Activated naive CD4-positive, alpha-beta T cell treated with Interleukin-2 at 50 U/mL for 16 hours (primary cell): ENCODE measurements at places on chromosomes 6 and 20.
A peak's percentile ranks its signal among the peaks of the same experiment; 100 is the strongest.

DNA sequence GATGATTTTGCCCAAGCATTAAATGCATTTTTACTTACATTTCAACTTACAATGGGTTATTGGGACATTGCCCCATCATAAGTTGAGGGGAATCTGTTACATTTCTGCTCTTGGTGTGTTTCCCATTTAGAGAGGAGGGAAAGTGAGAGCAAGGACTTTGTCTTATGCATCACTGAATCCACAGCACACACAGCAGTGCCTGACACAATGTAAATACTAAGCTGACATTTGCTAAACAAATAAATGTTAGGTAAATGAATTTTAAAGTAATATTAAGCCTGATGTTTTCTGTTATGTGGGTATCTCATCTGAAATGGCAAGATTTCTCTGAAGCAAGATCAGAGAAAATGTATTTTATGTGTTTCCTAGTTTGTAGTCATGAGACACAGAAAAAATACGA, 143.6 kb upstream of the STXBP5 start:
- DNase-seq: no peak

- no peak for DNase-seq
Measured at GRCh38 chr6:72672906-72673305, 51.0 kb downstream of the KCNQ5 start.

DNA sequence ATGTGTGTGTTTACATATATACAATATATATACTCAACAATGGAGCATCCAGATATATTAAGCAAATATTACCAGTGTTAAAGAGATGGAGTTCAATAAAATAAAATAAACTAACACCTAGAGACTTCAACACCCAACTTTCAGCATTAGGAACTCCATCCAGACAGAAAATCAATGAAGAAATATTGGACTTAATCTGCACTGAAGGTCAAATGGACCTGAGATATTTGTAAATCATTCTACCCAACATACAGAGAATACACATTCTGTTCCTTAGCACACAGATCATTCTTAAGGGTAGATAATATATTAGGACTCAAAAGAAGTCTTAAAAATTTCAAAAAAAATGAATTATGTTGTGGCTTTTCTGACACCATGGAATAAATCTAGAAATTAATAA, 832.3 kb upstream of the ADGRB3 start:
- no peak for DNase-seq

GRCh38 chr6:95185874-95186273, 391.5 kb upstream of the MANEA start:
- no peak for DNase-seq

DNA sequence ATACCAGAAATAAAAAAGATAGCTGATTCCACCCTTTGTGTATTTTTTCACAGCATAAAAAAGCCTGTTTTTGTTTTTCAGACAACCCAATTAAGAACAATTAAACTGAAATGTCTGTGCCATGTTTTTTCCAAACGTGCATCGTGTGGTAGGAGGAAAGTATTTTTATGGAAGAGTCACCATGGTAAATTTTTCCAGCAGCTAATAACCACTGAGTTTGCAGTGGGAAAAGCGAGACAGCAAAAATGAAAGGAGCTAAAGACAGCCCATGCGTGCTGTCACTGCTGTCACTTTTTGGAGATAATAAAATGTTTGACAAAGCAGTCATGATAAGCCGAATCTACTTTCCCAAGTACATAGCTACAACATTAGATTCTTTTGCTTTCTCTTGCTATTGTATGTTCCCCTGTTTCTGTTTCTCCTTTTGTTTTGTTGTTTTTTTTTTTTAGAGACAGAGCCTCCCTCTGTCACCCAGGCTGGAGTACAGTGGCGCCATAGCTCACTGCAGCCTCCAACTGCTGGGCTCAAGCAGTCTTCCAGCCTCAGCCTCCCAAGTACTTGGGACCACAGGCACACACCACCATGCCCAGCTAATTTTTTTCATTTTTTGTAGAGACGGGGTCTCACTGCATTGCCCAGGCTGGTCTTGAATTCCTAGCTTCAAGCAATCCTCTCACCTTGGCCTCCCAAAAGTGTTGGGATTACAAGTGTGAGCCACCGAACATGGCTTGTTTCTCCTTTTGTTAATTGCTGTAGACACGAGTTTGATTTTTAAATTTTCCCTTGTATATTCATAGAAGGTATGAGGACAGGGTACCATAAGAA, 261.3 kb downstream of the TMEM242 start:
- no peak for DNase-seq

GRCh38 chr6:138571585-138572166, 72.4 kb upstream of the NHSL1 start:
- no peak for DNase-seq

GRCh38 chr6:32085759-32086459, 23.2 kb downstream of the TNXB start:
- no peak for DNase-seq

DNA sequence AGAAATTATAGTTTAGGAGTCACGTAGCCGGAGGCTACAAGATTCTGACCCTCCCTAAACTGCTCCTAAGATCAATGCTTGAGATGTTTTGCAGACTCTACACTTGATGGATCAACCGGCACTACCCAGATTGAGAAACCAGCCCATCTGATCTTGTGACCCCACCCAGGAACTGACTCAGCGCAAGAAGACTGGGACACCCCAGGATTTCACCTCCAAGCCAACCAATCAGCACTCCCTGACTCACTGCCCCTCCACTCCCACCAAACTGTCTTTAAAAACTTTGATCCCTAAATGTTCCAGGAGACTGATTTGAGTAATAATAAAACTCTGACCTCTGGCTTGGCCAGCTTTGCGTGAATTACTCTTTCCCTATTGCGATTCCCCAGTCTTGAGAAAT, 99.8 kb downstream of the OPRM1 start:
- DNase-seq: no peak

DNA sequence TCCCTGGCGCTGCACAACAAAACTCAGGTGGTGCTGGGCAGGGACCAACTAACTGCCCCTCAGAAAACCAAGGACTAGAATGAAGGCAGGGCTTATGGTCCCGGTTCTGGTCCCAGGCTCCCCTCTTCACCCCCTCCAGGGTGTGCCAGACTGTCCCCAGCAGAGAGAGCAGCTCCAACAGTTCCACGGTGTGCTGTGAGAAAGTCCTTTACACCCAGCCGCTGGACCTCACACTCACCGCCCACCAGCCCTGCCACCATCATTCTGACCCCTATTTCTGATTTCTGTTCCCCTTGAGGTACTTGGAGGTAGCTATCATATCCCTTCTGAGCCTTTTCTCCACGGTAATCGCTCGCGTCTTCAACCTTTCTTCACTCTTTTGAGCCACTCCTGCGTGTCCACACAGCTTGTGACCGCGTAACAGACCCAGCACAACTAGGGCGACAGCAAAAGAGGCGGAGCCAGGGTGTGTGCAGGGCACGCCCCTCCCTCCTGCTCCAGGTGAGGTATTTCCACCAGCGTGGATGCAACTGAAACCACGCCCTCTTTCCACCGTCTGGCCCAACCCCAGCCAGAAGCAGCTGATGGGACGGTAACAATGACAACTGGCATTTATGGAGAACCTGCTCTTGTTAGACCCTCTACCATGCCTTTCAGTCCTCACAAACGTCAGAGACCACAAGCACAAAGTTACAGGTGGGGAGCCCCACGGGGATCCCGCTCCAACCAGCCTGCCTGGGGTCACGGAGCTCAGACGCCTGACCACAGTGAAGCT, 2.3 kb downstream of the PXDC1 start:
- no peak for DNase-seq

DNA sequence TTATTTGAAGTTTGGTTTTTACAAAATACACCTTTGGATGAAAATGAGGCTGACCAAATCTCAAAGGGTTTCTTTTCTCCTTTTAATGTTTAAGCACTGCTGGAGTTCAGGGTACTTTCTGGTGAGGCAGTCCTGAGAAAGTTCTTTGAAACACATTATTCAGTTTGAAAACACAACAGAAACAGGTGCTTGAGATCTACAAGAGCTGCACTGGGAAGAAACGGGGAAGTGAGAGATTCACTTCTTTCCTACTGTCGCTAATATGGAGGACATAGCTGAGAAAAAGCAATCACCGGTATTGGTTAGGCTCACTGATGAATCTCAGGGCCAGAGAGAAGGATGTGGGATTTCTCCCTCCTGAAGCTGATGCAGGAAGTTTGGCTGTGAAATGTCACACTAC, 22.9 kb upstream of the TMEM170B start:
- DNase-seq: no peak

DNA sequence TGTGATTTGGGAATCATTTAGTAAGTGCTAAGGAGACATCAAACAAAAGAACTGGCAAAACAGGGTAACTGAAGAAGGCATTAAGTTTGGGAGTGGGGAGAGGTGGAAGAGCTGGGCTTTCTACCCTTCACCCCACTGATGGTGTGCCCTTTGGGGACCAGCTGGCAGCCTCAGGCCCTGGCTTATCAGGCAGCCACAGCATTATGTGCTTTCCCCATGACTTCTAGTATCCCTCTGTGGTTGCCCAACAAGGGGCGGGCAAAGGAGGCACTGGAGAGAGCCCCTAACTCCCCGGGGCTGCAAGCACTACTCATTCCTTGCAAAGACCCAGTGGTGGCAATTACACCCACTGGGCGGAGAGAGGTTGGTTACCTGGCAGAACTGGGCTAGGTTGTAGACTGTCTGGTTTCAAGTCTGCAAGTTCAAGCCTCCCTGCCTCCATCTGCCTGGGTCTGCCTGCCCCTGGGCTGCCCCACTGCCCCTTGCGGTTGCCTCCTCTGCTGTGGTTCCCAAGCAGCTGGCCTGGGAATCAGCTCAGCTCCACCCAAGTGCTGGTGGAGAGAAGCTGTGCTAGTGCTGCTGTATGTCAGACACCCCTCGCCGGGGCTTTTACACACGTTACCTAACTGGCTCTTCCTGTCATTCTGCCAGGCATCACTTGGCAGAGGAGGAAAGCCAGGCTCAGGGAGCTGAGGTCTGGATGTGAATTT, 29.9 kb downstream of the KCNK5 start:
- no peak for DNase-seq

- no peak for DNase-seq
Measured at GRCh38 chr6:160247457-160247883, 11.2 kb downstream of the SLC22A2 start.

GRCh38 chr20:53677447-53678314, 84.0 kb upstream of the ZNF217 start:
- DNase-seq: no peak

GRCh38 chr6:117352466-117353081, 73.2 kb downstream of the ROS1 start:
- DNase-seq: no peak

DNA sequence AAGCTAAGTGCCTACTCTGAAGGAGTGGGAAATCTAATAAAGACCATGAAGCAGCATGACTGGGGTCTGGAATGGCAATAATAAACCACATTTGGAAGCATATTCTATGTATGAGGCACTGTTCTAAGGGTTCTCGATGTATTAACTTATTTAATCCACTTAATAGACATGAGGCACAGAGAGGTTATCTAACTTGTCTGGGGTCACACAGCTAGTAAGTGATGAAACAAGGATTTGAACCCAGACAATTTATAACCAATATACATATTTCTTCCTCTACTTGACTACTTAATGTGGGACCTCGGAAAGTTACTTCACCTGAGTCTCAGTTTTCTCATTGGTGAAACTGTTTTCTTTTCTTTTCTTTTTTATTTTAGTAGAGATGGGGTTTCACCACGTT, 131.3 kb downstream of the PDSS2 start:
- DNase-seq: no peak

- peak; percentile 97 for DNase-seq
Measured at GRCh38 chr20:44960103-44960852, at the start of gene TOMM34. Gene TOMM34 (minus strand): TSS chr20:44960397. CDS start chr20:44960333, 64 bp downstream.

GRCh38 chr6:152943260-152943897, 39.5 kb downstream of the FBXO5 start:
- no peak for DNase-seq

DNA sequence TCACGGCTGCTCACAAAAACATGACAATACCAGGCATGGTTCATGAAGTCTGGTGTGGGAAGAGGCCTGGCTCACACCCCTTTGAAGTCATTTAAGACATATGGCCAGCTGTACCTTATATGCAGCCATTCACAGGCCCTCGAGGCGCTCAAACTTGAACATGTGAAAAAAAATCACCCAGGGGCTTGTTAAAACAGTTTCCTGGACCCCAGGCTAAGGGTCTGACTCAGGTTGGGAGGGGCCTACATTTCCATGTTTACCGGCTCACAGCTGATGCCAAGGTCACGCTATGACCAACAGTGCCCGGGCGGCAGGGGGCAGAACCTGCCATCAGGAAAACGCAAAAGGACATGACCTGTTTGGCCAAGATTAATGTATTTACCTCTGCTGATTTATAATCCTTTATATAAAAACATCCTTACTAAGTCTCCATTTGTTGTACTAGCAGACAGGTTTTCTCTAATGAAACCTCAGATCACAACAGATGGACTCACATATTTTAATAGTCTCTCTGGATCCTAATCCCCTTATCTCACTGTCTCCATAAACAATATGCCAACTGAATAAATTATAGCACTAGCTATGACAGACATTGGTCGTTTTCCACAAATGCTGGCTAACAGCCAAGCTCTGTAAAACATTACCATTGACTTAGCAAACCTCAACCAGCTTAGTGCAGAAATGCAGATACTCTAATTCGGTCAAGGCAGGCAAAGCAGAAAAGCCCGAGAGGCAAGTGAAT, 19.9 kb downstream of the EZR start:
- DNase-seq: no peak

GRCh38 chr6:138673346-138674014, 100.1 kb upstream of the CCDC28A start:
- no peak for DNase-seq

DNA sequence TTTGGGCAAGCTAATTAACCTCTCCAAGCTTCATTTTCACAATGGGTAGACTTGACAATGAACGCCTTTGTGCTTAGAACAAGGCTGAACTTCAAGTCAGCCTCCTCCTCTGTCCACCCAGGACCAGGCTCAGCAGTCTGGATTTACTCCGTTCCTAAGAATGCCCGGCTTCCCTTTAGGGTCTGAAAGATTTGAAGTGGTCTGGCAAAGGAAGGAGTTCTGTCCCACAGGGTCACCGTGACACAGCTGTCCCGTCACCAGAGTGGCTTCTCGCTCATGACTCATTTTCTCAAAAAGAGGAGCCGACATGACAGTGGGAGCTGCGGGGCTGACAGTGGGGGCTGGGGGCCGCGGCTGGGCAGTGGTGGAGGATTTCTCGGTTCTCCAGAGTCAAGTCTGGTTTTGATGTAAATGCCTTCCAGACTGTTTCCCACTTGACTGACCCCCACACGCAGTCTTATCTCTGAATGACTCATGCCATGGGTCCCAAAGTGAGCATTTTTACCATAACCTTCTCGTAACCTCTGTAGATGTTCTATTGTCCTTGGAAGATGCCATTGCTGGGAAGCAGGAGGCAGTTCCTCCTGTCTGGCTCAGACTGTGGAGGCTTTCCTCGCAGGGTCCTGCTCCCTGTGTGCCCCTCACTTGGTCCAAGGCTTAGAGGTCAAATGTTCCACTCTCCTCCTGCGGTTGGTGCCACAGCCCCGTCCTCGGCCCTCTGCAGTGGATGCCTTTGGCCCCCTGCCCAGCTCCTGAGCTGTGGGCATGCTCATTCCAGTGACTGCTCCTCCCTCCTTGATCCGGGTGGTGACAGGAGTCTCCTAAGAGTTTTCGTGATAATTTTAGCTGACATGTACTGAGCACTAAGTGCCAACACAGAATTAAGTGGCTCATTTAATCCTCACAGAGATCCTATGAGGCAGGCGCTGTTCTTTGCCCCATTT, 253.1 kb downstream of the FNDC1 start:
- DNase-seq: no peak

- DNase-seq: no peak
Measured at GRCh38 chr6:114886670-114887436, 544.0 kb upstream of the HS3ST5 start.
